ENCODE measurements at places on chromosomes 2 and 18.

GRCh38 chr2:145116056-145116455 is 596.1 kb upstream of the ZEB2 start:
- DNase-seq: no peak

GRCh38 chr2:36468463-36469105 is 113.0 kb downstream of the CRIM1 start:
- DNase-seq: no peak

GRCh38 chr2:15259356-15259756 is 301.8 kb downstream of the NBAS start:
- DNase-seq: no peak

DNA sequence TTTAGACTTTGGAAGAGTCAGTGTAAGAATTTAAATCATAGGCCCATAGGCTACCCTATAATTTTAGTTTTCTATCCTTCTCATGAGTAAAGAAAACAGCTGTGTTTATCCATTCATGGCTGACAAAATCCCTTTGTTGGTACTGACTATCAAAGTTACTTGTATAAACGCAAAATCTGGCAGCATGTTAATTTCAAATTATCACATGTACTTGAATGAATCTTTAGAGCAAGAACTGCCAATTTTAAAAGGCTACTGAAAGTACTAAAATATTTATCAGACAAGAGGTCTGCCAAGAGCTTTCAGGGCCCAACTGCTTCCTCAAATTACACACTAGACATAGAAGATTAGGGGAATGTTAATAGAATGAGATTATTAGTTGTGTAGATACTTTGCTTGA is 66.6 kb downstream of the MYL12B start:
- DNase-seq: no peak

- DNase-seq: peak; percentile 81
Observed at GRCh38 chr18:70464343-70465114, 175.7 kb downstream of the SOCS6 start.

- no peak for DNase-seq
Observed at GRCh38 chr2:151567006-151567405, 157.3 kb downstream of the RIF1 start.

- no peak for DNase-seq
Observed at GRCh38 chr2:25409468-25409867, 67.7 kb upstream of the DNMT3A start.

DNA sequence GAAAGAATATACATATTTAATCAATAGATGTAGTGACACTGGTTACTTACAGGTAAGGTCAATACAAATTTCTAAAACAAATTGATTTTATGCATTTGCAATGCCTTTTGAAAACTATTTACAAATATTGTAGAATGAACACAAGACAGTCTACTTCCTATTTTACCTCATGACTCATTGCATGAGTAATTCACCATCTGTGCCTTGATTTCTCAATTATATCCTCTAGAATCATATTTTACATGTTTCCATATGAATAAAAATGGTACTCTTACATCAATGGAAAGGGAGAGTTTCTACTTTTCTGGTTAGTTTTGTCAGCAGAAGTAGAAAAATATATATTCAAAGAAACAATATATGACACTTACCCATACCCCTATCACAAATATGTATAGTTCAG is 203.8 kb upstream of the CDH7 start:
- DNase-seq: no peak

DNA sequence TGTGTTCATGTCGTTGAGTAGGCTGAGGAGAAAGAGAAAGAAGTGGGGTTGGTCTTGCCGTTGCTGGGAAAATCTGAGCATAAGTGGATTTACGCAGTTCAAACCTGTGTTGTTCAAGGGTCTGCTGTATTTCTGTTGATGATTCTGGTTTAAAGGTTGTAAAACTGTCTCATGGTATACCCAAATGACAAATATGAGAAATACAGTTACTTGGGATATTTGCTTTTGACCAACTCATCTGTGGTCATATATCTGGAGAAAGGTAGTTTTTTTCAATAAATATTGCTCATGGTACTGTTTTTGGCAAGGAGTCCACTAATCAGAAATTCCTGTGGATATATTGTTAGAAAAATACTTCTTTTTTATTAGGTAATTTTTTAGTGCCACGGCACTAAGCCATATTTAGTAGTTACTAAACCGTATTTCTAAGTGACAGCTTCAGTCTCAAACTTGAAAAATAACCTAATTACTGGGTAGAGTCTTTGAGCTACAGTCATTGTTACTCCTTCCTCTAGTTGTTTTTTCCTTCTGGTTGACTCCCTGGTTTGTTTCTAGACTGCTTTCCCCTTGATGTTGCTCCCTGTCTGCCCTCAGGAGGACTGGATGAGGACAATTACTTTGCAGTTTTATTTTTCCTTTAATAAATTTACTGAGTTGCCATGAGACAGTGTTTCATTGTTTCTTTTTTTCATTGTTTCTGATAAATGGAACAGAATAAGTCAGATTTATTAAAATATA is 31.5 kb downstream of the MOB4 start:
- DNase-seq: no peak

- DNase-seq: peak; percentile 37
Observed at GRCh38 chr2:8821276-8822217, 15.9 kb downstream of the KIDINS220 start.
